ENCODE measurements at places on chromosomes 16 and 17. TPM values are rescaled to one million over a fixed set of nuclear protein-coding genes. Genes with fewer than 3 reads are reported as not detected.

DNA sequence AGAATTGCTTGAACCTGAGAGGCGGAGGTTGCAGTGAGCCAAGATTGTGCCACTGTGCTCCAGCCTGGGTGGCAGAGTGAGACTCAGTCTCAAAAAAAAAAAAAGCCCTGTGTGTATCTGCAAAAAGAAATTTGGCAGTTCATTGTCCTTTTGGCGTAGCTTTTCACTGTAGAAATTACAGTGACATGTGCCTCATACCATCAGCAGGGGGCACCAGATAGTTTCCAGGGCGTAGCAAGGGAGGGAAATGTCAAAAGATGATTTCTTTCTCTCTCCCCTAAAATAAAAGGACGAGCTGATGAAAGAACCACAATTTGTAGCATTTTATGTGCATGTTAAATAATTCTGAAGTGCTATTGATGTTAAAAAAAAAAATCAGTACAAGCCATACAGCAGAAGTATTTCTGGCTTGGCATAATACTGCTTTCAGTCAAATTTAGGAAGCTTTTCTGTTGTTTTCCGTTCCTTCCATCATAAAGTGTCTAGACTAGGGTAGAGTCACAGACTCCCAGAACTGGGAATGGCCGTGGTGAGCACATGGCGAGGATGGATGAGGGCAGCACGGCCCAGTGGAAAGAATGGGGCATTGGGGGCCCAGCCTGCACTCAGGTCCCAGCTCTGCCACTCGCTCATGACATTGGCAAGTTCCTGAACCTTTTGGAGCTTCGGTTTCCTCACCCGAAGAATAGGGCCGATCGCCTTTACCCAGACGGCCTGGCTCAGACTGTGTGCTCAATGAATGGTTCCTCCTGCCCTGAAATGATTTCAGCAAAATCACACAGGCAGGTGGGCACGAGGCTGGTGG is 59.8 kb upstream of the RPH3AL start:
- peak; percentile 82 for DNase-seq

DNA sequence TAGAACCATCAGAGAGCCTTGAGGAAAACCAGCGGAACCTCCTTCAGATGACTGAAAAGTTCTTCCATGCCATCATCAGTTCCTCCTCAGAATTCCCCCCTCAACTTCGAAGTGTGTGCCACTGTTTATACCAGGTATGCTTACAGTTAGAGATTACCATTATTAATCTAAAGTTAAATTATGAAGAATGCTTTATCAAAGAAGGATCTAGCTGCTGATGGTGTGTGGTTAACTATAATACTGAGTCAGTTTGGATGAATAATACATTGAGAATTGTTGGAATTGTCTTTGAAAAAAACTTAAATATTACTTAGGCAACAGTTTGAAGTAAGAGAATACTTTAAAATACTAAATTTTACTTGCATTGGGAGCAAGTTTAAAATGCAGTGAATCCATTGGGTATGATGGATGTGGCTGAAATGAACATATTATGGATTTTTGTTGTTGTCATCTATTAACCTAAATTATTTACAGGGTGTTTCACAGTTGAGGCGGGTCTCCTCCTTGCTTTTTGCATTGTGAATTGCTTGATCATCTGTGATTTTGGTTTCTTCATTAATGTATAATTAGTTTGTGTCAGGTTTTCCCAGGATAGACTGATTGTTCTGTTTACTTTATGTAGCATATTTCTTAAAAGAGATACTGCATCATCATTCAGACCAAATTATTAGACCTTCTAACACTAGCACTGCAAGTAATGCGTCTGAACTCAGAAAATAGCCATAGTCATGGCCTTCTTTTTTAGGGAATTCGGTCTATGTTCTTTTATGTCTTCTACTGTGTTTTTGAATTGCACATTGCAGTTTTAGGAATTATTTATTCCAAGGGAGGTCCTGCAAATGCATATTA is 47.8 kb downstream of the OMG start:
- peak; percentile 83 for DNase-seq

GRCh38 chr17:76442341-76443338 is 10.3 kb downstream of the UBE2O start:
- DNase-seq: no peak

The GCGR gene
- total RNA-seq: not detected

The NPW gene
- not detected for total RNA-seq

DNA sequence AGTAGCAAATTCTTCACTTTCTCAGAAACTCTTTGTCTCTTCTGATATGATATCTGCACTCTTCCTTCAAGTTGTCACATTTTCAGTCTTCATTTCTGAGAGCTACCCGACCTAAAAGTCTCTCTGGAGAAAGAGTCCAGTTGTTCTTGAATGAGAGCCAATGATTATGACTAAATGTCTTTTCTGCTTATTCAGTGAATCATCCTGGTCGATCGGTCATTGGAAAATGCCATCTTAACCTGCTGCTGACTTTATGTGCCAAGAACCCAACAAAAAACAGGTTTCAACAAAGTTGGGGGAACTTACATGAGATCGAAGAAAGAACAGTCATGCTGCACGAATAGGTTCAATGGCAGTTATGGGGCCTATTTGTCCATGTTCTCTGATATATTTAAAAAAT is 15.9 kb downstream of the SOX9 start:
- DNase-seq: peak; percentile 88

The SLC16A11 gene
- not detected for total RNA-seq

GRCh38 chr17:31715446-31715845 is 143.6 kb downstream of the COPRS start:
- DNase-seq: no peak

GRCh38 chr16:28974007-28974436 is 556 bp upstream of the SPNS1 start:
- peak; percentile 88 for DNase-seq

DNA sequence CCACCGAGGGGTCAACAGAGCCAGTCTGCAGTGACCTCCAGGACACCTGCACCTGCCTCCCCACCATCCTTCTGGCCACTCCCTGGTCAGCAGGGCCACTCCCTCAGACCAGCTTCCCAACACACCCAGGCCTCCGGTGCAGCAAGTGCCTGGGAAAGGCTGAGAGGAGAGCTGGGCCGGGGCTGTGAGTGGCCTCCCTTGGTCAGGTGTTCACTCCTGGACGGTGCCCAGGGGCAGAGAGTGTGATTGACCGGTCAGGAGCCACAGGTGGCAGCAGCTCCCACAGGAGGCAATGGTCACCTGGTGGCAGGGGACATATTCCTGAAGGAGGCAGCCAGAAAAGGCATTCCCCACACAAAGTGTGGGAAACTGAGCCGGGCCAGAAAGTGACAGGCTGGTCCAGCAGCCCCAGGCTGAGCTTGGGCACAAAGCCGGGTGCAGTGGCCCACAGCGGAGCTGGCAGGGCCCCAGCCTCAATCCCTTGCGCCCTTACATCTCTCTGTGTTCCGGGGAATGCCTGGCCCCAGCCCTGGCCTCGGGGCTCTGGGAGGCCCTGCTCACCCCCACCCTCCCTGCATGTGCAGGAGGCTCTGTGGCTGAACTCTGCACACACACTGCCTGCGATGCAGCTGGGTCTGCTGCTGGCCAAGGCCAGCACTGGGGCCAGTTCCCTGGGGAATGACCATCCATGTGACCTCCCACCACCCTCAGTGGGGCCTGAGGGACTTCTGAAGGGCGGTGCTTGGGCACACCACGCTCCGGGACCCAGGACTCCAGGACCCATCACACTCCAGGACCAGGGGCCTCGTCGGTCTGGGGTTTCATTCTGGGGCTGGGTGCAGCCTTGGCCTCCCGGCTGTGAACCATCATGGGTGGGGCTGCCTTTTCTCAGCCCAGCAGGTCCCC is 1.2 kb upstream of the C17orf99 start:
- no peak for DNase-seq

The GPR139 gene
- not detected for total RNA-seq

DNA sequence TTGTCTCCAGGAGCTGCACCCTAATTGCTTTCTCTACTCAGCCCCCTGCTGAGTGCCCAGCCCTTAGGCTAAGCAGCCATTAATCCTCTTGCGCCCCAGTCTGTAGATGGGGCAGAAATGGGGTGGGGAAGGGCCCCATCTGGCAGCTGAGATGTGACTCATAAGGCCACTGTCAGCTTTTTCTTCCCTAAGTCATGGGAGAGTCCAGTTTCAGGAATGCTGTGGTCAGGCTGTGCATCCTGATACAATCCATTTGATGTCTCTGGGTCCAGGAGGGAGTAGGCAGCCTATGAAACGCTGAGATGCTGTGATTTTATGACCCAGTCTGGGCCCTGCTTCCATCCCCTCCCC is 12.3 kb downstream of the PLXDC1 start:
- DNase-seq: peak; percentile 93

GRCh38 chr17:80028030-80028429 is 7.6 kb downstream of the TBC1D16 start:
- no peak for DNase-seq

DNA sequence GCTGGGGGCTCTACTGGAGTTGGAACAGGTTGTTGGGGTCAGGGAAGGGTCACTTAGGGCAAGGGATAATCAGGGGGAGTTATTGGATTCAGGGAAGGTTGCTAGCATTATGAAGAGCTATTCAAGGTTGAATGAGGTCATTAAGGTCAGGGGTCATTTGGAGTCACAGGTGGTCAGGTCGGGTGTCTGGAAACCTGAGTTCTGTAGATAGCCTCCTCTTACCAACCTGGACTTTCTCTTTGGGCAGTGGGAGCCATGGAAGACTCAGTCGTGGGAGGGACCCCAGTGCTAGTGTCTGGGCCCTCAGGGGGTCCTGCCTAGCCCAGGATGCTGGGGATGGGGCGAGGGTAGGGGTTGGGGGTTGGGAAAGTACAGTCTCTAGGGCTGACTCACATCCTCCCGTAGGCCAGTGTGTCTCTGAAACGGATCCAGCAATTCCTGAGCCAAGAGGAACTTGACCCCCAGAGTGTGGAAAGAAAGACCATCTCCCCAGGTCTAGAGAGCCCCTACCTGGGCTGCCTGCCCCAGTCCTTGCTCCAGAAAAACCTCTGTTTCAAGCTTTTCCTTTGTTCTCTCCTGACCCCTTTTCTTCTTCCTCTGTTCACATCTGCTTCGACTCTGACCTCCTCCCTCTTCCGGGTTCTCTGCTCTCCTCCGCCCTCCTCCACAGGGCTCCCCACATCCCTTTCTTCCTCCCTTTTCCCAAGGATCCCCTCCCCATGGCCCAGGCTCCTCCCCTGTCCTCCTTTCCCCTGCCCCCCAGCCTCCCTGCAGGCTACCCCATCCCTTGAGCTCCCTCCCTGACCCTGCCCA is 33.5 kb downstream of the ABCC3 start:
- peak; percentile 54 for DNase-seq

GRCh38 chr16:53756275-53756996 is 52.5 kb downstream of the FTO start:
- no peak for DNase-seq

DNA sequence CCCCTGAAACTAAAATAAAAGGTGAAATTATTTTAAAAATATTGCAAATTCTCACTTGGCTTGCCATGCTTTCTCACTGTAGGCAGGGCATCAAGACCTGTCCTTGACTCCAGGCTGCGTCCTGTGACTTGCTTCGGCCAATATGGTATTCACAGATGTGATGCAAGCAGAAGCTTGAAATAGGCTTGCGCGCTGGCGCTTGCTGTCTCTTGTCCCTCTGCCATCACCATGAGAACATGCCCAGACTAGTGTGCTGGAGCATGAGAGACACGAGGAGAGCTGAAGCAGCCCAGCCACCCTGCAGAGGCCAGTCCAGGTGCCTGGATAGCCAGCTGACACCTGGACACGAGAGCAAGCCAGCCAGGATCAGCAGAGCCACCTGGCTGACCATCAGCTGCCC is 21.8 kb upstream of the ZKSCAN2 start:
- no peak for DNase-seq

The CBFA2T3 gene
- not detected for total RNA-seq

- peak; percentile 85 for DNase-seq
These were observed 5.5 kb upstream of the PIEZO1 start for GRCh38 chr16:88790312-88791211.

DNA sequence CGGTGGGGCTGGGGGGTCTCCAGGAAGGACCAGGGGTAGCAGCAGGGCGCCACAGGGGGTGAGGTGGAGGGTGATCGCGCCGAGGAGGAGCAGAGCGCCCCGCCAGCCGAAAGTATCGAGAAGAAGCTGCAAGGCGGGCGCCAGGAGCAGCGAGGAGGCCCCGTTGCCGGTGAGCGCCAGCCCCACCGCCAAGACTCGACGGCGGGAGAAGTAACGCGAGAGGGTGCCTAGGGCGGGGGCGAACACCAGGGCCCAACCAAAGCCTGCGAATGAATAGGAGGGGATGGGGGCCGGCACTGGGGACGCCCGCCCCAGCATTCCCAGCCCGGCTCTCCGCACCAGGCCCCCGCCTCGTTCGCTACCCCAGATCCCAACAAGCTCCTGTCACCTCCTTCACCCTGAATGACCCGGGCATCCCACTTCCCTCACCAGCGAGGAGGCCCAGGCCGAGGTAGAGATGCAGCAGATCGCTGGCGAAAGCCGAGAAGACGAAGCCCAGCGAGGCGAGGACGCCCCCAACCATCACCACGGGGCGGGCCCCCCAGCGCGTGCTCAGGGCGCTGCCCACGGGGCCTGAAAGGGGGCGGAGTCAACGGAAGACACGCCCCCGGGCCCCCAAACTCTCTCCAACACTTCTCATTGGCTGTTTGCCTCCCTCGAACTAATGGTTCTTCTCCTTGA is 1.3 kb downstream of the SLC16A11 start:
- DNase-seq: no peak

The ADAP2 gene
- not detected for total RNA-seq

- peak; percentile 33 for DNase-seq
These were observed 95.9 kb upstream of the ZFHX3 start for GRCh38 chr16:73143576-73144422.

The KRTAP9-2 gene
- total RNA-seq: not detected

GRCh38 chr16:1610071-1610898 is 1.6 kb downstream of the IFT140 start:
- DNase-seq: peak; percentile 96

Measured in GM23248 (cell line).